Forelimb muscle (tissue), 1 donor: ENCODE measurements at places on chromosomes 2 and 18. TPM values are rescaled to one million over a fixed set of nuclear protein-coding genes. Genes with fewer than 3 reads are reported as not detected.

The SIX2 gene
- polyA plus RNA-seq, result 6.2 TPM

The PLB1 gene
- 2.0 TPM for polyA plus RNA-seq

GRCh38 chr2:233011702-233012131, 1.3 kb downstream of the NGEF start:
- no peak for DNase-seq

DNA sequence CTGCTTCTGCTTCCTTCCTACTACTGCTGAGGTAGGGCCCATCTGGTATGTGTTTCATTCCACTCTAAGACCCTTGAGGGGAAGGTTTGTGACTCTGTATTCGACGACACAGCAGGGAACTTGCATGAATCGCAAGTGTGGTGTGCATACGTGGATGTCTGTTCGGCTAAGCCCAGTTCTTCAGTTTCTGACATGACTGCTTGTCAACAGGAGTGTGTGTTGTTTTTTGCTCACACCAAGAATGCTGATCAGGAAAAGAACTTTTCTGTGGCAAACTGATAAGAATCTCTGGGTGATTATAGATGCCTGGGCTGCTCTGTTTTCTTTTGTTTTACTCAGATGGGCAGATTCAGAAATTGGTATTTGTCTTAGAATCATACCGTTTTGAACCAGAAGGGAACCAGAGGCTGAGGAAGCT, 22.0 kb downstream of the TNFRSF11A start:
- no peak for DNase-seq

DNA sequence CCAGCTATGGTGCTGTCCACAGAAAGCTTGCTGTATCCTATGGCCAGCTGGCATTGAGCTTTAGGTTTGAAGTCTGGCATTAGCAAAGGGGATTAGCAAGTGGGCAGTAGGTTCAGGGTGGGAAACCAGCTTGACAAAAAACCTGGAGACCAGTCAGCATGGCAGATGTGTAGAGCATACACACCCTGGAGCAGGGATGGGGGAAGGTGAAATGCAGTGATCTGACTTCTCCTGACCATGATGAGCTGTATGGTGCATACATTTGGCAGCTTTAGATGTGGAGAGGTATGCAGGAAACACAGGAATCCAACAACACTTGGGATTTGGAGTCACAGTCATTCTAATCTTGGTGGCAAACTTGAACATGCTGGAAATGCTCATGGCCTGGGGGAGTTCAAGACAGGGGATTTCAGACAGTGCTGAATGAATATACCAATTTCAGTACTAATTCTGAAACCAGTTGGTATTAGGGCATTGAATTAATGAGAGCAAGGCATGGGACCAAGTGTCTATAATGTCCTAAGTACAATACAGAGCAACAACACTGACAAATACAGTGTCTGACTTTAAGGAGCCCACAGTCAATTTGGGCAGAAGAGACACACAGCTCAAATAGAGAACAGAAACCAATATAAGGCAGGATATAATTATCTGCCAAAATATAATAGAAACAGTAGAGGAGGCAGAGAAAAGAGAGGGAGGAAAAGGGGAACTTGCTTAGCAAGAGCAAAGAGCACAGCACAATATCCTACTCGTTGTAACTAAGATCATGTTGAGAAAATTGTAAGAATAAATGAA, 11.8 kb downstream of the ARHGAP15 start:
- DNase-seq, result no peak

- no peak for DNase-seq
Measured at GRCh38 chr2:101827246-101827645, 129.7 kb downstream of the MAP4K4 start.

DNA sequence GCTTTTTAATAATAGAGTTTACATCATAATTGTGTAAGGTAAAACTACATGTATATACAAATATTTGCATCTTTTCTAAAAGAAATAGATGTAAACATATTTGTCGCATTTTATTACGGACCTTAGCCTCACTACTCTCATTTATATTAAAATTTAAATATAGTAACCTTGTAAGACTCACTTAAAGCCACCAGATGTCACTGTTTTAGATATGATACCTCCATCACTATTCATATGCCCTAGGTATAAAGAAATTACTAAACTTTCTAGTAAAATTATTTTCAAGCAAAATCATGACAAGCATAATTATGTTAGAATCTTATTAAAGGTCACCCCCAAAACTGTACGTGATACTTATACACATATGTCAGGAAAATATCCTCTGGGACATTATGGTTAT, 674.3 kb upstream of the REG3G start:
- DNase-seq, result no peak

- DNase-seq, result no peak
Measured at GRCh38 chr2:85925216-85925671, 36.5 kb upstream of the ST3GAL5 start.

DNA sequence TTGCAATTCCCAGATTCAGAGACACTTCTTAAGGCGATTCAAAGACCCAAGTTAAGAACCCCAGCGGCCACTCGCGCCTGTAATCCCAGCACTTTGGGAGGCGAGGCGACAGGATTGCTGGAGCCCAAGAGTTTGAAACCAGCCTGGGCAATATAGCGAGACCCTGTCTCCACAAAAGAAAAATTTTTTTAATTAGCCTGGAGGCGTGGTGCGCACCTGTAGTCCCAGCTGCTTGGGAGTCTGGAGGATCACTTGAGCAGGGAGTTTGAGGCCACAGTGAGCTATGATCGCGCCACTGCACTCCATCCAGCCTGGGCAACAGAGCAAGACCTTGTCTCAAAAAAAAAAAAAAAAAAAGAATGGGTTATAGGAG, 585 bp upstream of the ANAPC1 start:
- no peak for DNase-seq

GRCh38 chr2:135256531-135257260, 204.6 kb downstream of the RAB3GAP1 start:
- no peak for DNase-seq
